Fibroblast of skin of scalp (primary cell): ENCODE measurements at places on chromosomes 6 and 20.

GRCh38 chr6:25558155-25558817 is 93.7 kb upstream of the SCGN start:
- DNase-seq: no peak

DNA sequence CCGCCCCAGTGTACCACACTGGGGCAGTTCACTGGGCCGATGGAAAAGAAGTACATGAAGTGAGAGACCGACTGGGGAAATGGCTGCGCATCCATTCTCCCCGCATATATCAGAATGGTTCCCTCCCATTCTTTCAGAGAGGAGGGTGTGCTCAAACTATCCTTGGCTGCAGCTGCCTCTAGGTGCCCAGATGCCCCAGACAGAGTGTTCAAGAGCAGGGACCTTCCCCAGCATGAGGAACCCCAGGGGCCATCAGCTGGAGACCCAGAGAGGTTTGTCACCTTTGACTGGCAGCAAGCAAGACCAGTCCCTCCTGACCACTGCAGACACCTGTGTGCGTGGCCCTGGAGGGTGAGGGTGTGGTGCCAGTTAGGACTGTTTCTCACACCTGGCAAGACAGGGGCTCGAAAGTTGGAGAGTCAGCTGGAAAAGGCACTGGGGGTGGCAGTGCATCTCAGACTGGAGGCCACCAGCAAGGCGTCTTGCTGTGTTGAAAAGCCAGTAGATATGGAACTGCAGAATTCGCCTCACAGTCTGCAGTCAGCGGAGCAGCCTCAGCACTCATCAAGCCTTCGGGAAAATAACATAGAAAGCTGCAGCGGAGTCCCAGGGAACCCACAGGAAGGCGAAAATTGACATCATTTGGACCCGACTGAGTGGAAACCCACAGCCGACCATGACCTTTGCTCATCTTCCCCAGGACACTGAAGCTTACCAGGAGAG is 76.7 kb downstream of the GPR6 start:
- no peak for DNase-seq

DNA sequence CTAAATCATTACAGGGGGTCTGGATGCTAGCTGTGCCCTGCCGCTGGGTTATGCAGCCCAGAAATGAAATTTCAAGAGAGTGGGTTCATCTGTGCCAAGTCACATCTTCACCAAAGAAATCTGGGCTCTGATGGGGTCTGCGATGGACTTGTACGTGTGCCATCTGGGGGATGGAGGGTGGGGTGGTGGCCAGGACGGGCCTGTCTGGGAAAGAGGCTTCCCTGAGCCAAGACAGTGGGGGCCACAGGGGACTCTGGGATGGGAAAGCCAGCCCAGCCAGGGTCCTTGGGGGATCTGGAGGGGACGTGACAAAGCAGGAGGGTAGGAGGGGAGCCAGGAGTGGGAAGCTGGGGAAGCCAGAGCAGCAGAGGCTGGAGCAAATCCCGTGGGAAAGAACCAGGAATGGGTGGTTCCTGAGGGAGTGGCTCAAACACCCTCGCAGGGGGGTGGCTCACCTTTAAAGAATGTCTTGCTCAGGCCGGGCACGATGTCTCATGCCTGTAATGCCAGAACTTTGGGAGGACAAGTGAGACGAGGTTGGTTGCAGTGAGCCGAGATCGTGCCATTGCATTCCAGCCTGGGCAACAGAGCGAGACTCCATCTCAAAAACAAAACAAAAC is 36.3 kb upstream of the SULF2 start:
- peak; percentile 18 for DNase-seq

DNA sequence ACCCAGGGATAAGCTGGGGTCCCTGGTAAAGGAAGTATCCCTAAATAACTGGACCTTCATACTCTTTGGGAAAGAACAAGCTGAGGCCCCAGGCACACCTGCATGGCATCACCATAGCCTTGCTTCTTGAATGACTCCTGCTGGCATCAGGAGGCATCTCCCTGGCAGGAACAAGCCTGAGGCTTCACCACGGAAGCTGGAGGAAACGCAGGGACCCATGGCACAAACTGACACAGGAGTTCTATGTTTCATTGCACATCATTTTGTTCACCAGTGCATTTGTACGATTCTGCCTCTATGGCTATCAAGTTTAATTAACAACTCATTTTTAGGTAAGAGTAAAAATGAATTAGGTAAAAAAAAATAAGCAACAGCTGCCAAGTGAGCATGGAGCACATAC is 619 bp upstream of the PDE7B start:
- DNase-seq: no peak

- DNase-seq: no peak
These were observed 84.8 kb upstream of the RNF217 start for GRCh38 chr6:124877468-124877867.

- DNase-seq: peak; percentile 94
These were observed 46.4 kb downstream of the MOCS1 start for GRCh38 chr6:39887692-39888450.

GRCh38 chr6:132144456-132144855 is 193.3 kb upstream of the CCN2 start:
- DNase-seq: no peak

DNA sequence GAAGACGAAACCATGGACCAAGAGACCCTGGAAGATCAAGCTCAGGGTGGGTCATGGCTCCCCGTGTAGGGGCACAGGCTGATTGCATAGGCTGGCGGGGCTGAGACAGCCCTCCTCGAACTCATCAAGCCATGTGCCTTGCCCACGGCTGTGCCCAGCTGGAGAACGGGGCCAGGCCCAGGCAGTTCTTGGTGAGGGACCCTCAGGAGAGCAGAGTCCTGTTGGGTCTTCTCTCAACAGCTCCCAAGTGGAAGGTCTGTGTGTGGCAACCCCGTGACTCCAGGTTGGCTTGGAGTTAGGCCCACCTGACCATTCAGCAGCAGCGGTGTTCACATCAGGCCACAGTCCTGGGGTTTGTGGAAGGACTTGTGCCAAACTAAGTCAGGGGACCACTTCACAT is 276.5 kb downstream of the QKI start:
- DNase-seq: no peak

DNA sequence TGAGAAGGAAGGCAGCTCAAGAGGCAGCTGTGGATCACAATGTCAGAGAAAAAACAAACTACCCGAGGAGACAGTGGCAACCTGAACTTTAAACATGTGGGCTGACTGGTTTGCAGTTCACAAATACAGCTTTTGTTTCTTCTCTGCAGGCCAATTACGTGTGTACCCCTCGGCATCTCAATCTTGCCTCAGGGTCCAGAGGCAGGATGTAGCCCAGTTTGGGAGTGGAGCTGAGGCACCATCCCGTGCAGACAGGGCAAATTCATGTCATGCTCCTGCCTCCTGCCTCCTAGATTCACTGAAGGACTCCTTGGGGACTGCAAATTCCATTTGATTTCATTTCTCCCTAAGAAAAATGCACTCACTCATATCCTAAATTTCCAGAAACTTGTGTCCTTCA is 94.2 kb upstream of the KCNK16 start:
- DNase-seq: peak; percentile 99
